ENCODE measurements at places on chromosomes 12 and 14. TPM values are rescaled to one million over a fixed set of nuclear protein-coding genes. Genes with fewer than 3 reads are reported as not detected.

TAS2R9 gene
- not detected for total RNA-seq

- peak overlapping the region; percentile 56 for H3K27ac ChIP-seq
- no peak for DNase-seq
- H3K4me3 ChIP-seq = no peak overlapping the region
- no peaks in the 10 kb centered on the region for H3K36me3 ChIP-seq
- peaks cover 27% of the 10 kb centered on the region for H3K4me1 ChIP-seq
Observed at GRCh38 chr14:52703225-52703624, 3.8 kb upstream of the PSMC6 start.

MRPL52 gene
- 65.2 TPM for total RNA-seq

DNA sequence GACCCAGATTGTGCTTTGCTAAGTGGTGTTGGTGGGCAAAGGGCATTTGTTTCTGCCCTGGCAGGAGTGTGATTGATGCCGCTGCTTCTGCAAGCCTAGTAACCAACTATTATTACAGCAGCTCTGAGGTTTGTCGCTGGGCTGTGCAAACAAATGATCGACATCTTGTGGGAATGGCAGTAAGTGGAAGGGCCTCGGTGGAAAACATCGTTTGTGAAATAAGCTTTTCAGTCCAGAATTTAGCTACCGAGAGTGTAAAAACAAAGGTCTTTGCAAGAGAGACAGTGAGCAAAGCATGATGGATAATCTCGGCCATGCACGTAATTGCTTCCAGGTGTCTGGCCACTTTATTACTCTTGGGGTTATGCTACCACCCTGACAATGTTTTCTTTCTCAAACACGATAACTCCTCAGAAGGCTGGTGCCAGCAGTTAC is 397.7 kb upstream of the PRICKLE1 start:
- H3K27ac ChIP-seq = no peak overlapping the region
- no peak overlapping the region for H3K4me3 ChIP-seq

GRCh38 chr14:36817071-36817930 is 155.6 kb downstream of the PAX9 start:
- no peaks in the 10 kb centered on the region for H3K4me1 ChIP-seq
- H3K4me3 ChIP-seq = no peak overlapping the region
- H3K27ac ChIP-seq = no peak overlapping the region
- H3K27me3 ChIP-seq = no peaks in the 10 kb centered on the region
- no peak for DNase-seq
- no peaks in the 10 kb centered on the region for H3K36me3 ChIP-seq

DNA sequence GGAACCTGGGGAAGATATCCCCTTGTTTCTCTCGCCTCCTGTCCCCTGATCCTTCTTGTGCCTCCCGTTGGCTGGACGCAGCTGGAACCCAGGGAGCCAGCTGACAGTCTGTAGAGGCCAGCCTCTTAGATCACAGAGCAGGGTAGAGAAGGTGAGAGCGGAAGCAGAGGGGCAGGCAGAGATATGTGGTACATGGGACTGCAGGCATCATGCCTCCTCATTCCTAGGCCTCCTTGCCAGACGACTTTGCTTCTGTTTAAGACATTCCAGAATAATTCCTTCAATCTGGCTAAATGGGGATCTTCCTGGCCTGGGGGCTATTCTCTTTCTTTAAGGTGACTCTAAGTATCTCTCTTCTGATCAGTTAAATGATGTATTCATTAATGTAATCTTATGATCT is 89.4 kb upstream of the MAX start:
- H3K27ac ChIP-seq = no peak overlapping the region
- no peaks in the 10 kb centered on the region for H3K4me1 ChIP-seq
- H3K4me3 ChIP-seq = no peak overlapping the region
- H3K36me3 ChIP-seq = no peaks in the 10 kb centered on the region

DNA sequence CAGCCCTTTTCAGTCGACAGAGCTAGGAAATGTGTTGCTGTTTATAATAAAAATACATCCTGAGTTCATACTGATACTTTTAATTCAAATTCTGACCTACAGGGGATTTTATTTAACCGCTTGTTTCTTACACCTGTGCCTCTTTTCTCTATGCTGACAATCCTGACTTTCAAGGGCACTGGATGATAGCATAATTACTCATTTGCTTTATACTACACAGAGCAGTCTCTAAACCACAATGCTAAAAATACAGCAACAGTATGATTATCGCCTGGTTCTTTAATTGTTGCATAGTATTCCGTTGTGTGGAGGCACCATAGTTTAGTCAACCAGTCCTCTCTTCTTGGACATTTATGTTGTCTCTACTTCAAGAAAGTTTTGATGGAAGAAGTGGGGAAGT is 372.9 kb downstream of the DPF3 start:
- no peaks in the 10 kb centered on the region for H3K36me3 ChIP-seq
- no peak for DNase-seq
- H3K4me1 ChIP-seq = peaks cover 44% of the 10 kb centered on the region
- no peaks in the 10 kb centered on the region for H3K27me3 ChIP-seq
- H3K4me3 ChIP-seq = no peak overlapping the region
- no peak overlapping the region for H3K27ac ChIP-seq

- H3K27ac ChIP-seq = no peak overlapping the region
- no peaks in the 10 kb centered on the region for H3K27me3 ChIP-seq
- no peaks in the 10 kb centered on the region for H3K36me3 ChIP-seq
- H3K4me3 ChIP-seq = no peak overlapping the region
- H3K4me1 ChIP-seq = no peaks in the 10 kb centered on the region
Observed at GRCh38 chr14:30114051-30114450, 186.4 kb upstream of the PRKD1 start.
